ENCODE measurements at places on chromosomes 7 and 10. TPM values are rescaled to one million over a fixed set of nuclear protein-coding genes. Genes with fewer than 3 reads are reported as not detected.

DNA sequence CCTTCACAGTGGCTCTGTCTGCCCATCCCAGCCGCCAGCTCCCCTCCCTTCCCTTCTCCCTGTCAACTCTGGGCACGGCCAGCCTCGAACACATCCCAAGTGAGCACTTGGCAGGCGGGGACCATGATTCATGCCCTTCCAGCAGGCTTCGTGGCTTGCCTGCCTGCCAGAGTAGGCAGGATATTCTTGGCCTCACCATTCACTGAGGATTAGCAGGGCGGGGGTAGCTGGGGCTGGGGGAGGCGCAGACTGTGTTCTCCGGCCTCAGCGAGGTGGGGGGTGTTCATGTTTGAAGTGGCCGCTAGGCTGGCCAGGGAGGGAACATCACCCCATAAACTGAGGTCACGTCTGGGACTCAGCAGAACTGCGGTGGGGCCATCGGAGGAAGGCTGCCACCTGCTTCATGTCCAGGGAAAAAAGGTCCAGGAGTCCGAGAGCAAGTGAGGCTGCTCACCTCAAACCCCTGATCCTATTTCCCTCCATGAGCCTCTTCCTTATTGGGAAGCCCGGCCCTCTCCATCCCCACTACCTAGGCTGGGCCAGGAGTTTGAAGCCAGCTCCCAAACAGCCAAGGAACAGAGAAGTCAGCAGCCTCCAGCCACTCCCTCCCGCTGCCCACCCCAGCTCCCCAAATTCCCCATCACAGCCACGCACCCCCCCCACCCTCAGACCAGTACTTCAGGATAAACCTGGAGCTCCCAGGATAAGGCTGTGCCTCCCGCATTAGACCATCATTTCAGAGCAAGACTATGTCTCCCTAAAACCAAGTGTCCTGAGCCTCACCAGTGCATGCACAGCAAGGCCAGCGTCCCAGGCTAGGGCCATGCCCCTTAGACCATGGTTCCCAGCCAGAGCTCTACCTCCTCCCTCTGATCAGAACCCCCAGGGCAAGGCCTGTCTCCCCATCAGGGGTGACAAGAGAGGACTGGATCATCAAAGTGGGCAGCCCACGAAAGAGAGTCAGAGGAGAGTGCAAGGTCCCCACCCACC lies 42.8 kb upstream of the RABGEF1 start:
- no peak for DNase-seq

Gene CC2D2B
- 0.15 TPM for total RNA-seq

- DNase-seq = no peak
Measured at GRCh38 chr10:62348029-62348428, 26.1 kb upstream of the ZNF365 start.

DNA sequence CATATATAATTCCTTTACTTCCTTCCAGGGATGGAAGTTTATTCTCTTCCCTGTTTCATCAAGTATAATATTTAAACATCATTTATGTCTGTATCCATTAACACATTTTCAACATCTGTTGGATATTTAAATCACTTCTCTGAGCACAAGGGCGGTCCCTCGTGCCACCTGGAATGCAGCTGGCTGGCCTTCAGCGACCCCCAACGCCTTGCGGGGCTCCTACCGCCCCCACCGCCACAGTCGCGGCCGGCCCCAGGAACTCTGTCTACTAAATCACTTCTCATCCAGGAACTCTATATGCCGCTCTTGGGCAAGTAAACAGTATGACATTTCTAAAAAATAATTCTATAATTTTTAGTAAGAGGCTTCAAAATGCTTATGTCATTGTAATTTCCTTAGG lies 221.1 kb upstream of the PTN start:
- DNase-seq = no peak

GRCh38 chr7:4715410-4715776 lies 33.3 kb downstream of the FOXK1 start:
- DNase-seq = no peak

Gene LRRC17
- not detected for total RNA-seq

GRCh38 chr7:22821702-22822485 lies 755 bp downstream of the TOMM7 start:
- DNase-seq = no peak

Gene ZMIZ1
- total RNA-seq = 35.4 TPM

GRCh38 chr7:5450549-5451327 lies 27.1 kb upstream of the TNRC18 start:
- no peak for DNase-seq

- no peak for DNase-seq
Measured at GRCh38 chr10:80516506-80517075, 21.1 kb upstream of the SH2D4B start.

Gene BAMBI
- total RNA-seq = 2.5 TPM

Gene DPP6
- total RNA-seq = not detected

- DNase-seq = no peak
Measured at GRCh38 chr10:71225291-71226058, 13.1 kb downstream of the UNC5B start.

Gene AKR1B15
- total RNA-seq = 6.8 TPM

- DNase-seq = no peak
Measured at GRCh38 chr10:100340948-100341847, 5.8 kb upstream of the SCD start.

- no peak for DNase-seq
Measured at GRCh38 chr10:51251110-51251509, 176.8 kb downstream of the PRKG1 start.

Gene ANKRD30A
- not detected for total RNA-seq

DNA sequence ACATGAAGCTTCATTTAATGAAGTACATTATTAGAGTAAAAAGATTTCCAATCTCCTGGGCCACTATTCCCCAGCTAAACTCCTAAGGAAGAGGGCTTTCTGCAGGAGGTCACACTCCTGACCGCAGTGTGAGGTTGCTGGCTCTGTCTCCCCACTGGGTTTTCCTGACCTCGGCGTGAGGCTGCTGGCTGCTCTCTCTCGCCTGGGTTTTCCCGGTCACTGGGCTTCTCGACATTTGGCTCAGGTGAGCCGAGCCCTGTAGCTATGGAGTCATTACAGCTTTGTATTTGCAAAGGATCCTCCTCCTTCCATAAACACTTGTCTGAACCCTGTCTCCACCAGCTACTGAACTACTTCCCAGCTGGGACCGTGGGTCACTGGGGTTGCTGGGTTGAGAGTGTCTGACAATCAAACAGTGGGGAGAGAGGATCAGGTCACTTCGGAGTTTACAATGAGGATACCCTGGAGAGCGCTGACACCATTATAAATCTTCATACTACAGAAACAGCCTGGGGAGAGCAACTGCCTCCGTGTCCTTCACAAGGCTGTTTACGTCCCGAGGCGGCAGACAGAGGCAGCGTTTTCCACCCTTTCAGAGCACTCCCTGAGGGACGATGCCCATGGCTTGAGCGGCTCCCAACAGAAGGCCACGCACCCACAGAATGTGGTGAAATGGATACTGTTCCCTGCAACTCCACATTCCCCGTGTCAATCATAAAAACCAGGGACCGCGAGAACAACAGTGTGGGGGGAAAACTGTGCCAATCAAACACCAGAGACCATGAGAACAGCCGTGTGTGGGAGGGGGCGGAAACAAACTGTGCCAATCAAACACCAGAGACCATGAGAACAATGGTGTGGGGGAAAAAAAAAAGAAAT lies 226.2 kb downstream of the ZMYND11 start:
- no peak for DNase-seq

Gene ADARB2
- 0.21 TPM for total RNA-seq

DNA sequence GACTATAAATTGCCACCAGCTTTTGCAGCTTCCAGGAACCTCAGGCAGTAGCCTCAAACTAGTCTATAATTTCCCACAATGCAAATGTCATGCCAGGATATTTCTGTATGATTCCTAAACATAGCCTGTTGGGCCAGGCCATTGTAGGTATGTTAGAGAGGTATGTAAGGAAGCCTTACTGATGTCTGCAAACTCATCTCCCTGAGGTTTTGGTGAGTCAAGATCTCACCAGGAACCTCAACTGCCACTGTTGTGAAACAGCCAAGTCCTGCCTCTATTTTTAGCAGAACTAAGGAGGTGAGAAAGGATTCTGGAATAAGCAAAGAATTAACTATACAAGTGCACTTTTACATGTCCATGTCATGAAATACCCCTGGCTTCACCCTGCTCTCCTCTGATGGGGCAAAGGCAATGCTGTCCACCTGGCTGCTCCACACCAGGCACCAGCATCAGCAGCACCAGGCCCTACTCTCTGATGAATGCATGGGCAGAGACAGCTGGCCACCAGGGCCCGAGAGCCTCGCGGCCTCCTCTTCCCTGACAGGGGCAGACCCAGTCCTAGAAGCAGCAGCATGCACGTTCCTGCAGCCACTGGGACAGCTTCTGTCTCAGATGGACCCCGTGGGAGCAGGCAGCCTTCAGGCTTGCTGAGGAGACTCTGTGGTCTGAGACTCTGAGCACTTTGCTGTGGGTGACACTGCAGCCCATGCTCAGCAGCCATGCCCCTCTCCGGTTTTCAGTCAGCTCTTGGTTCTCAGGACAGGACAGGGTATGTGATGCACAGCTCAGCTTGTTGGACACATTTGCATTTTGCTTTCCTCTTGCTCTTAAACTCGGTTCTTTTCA lies 147.3 kb downstream of the ZMYND11 start:
- DNase-seq = no peak

Gene EMX2
- not detected for total RNA-seq

Gene PON1
- total RNA-seq = not detected

DNA sequence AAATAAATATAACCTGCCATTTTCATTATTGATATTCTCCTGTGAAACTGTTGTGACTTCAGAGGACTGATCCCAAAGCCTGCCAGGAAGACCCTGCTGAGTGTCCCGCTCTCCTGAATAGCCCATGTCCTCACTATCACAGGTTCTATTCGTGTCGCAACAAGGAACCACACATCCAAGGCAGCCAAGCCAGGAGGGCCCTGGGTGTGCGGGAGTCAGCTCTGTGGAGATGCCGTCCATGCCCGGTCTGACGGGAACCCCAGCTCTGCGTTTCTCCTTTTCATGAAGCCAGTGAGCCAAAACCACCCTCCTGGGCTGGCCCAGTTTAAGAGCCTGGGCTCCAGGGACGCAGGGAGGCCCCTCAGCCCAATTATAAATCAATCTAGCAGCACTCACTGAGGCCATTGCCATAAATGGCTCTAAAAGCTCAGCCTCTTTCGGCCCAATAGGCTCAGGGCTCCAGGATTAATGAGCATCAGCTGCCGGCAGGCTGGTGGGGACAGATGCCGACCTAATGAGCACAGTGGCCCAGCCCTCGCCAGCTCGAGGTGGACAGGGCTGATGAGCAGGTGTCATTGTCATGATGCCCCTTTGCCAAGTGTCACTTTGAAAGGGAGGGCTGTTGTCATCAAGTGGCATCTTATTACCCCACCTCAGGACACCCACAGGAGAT lies 177.9 kb downstream of the PLXNA4 start:
- no peak for DNase-seq

- no peak for DNase-seq
Measured at GRCh38 chr10:71711052-71711623, 8.4 kb downstream of the C10orf105 start.

DNA sequence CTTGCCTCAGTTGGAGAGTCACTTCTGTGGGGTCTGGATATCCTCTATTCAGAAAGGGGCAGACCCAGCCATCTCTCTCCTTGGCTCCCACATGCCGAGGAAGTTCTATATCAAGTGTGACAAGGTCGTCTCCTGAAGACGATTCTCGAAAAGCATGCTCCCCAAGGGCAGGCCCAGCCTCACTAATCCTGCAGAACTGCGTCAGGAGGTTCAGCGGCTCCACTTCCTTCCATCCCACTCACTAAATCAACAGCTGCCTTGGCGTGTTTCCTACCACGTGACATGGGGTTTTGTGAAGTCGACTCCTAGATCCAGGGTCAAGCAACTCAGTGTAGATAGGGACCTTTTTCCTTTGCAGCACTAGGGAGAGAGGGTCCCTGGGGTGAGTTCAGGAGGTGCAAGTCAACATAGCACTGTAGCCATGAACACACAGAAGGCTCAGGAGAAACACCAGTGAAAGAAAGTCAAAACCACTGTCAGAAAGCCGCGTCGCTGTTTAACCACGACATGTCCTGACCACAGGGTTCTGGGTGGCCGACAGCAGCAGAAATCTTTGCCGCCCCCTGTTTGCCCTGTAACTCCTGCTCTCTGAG lies 156.4 kb downstream of the PRPF18 start:
- no peak for DNase-seq

Gene BHLHA15
- 1.1 TPM for total RNA-seq

- no peak for DNase-seq
Measured at GRCh38 chr7:92645114-92646061, 55.2 kb upstream of the FAM133B start.

Gene UTF1
- total RNA-seq = not detected

- no peak for DNase-seq
Measured at GRCh38 chr10:131093795-131094366, 217.6 kb downstream of the TCERG1L start.

Gene SVIL
- total RNA-seq = 98.5 TPM

DNA sequence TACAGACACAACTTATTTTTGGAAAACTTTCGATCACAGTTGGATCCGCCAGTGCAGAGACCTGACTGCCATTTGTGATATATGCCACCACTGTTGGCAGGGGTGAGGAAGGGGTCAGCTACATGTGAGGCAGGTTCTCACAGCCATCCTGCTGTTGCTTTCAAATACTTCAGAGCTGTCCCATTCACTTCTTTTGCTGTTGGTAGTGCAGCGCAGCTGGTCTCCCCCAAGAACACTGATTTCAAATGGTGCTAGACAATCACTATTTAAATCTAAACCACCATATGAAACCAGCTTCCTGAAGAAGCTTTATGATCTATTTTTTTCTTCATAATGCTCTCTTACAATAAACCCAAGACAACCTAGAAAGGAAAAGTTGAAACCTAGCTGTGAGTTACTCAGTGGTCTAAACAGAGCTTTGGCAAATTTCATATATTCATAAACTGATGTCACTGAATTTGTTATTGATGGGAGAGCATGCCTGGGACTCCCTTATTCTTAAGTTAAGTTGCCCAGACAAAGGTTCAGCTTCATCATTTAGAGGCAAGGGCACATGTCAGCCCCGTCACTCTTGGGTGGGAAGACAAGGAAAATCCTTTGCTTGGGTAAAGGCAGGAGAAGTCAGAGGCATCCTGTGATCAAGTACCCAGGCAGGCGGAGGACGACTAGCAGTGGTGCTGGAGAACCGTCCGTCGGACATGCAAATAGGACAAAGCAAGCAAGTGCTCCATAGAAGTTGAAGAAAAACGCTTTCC lies 143.4 kb upstream of the KLF14 start:
- no peak for DNase-seq

Gene MINDY4
- total RNA-seq = 3.9 TPM

DNA sequence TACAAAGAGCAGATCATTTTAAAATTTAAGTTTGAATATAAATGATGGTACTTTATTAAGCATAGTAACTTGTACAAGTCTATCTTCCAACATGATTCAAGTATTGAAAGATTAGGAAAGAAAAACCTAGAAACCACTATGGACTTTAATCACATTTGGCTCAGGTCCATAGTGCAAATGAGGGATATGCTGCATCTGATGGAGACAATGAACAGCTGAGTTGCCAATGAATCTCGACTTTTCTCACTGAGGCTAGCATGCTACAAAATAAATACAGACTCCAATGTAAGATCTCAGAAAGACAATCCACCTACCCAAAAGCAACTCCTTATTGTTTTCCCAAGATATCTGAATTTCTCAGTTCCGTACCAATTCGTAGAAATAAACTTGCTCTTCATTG lies 89.8 kb downstream of the SEMA3A start:
- DNase-seq = no peak

Measured in esophagus squamous epithelium (tissue), 5 donors.